Glomerular endothelial cell (primary cell): ENCODE measurements at places on chromosomes 3 and 15. TPM values are rescaled to one million over a fixed set of nuclear protein-coding genes. Genes with fewer than 3 reads are reported as not detected.

SCN10A gene
- total RNA-seq, result not detected in 2 replicates

HERC2 gene
- 42.1 and 68.9 TPM in 2 replicates for total RNA-seq

CCK gene
- not detected in 2 replicates for total RNA-seq

DNA sequence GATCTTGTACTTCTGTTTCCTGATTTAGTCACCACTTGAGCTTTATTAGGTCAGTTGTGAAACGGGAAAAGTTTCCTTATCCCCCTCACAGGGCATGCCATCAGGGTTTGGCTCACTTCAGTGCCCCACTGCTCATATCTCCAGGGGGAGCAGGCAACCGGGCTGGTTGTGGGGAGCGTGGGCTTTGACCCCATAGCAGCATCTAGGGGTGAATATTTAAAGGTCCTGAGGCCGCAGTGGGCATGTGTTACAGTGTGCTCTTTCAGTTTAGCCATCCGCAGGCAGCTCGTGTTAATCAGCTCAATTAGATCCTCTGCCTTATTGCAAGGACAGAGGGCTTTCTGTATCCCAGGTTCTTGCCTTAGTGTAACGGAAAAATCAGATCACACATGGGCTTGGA, 71.9 kb downstream of the MRPL46 start:
- no peak for DNase-seq

DNA sequence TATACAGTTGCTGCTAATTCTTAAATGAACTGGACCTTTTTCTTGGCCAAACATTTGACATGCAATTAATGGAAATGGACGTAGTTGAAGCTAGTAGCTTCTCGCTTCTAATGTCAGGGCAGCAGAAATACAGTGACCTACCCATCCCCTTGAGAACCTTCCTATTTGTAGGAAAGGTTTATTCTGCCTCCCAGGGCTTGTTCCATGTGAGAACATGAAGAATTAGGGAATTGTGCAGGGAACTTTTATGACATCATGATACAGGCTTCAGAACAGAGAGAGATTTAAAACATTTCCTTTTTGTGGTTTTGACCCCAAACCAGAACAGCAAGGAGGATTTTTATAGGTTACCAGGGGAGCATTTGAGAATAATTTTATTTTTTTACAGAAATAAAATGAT, 406.6 kb upstream of the PPP2R3A start:
- DNase-seq, result no peak

CCR1 gene
- total RNA-seq, result not detected in 2 replicates

GRCh38 chr3:133542871-133543270, 30.6 kb upstream of the CDV3 start:
- DNase-seq, result no peak

GRCh38 chr3:159796226-159796625, 192.4 kb upstream of the IL12A start:
- DNase-seq, result no peak

- no peak for DNase-seq
These were observed 112.5 kb downstream of the ASB7 start for GRCh38 chr15:100714749-100715342.

- no peak for DNase-seq
These were observed 17.5 kb upstream of the KCTD6 start for GRCh38 chr3:58474348-58474911.

EBLN2 gene
- 0.78 and 4.9 TPM in 2 replicates for total RNA-seq

PRTG gene
- 8.6 and 11.9 TPM in 2 replicates for total RNA-seq

COLQ gene
- 0.05 and 2.6 TPM in 2 replicates for total RNA-seq

- no peak for DNase-seq
These were observed 377.0 kb downstream of the FOXP1 start for GRCh38 chr3:71206305-71207165.

DNA sequence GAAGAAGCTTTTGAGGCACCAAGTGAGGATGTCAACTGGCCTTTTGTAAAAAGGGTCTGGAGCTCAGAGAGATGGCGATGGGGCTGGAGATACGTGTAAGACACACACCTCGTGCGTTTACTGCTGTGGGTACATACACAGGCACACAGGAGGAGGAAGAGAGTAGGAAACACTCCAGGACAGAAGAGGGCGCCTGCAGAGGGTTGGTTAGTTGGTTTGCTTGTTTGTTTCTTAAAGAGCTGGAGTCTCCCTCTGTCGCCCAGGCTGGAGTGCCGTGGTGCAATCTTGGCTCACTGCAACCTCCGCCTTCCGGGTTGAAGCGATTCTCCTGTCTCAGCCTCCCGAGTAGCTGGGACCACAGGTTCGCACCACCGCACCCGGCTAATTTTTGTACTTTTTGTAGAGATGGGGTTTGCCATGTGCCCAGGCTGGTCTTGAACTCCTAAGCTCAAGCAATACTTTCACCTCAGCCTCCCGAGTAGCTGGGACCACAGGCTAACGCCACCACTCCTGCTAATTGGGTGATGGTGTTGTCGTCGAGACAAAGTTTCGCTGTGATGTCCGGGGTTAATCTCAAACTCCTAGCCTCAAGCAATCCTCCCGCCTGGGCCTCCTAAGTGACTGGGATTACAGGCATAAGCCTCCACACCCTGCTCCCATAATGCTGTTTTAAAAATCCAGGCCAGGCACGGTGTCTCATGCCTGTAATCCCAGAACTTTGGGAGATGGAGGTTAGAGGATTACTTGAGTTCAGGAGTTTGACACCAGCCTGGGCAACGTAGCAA, 1.3 kb upstream of the PRR20G start:
- DNase-seq, result no peak

- no peak for DNase-seq
These were observed 11.0 kb downstream of the POMGNT2 start for GRCh38 chr3:43094851-43095250.

MORC1 gene
- not detected in 2 replicates for total RNA-seq
